ENCODE measurements at places on chromosomes 3 and 15.

- no peak for DNase-seq
These were observed 204.3 kb upstream of the GBE1 start for GRCh38 chr3:81965696-81966095.

DNA sequence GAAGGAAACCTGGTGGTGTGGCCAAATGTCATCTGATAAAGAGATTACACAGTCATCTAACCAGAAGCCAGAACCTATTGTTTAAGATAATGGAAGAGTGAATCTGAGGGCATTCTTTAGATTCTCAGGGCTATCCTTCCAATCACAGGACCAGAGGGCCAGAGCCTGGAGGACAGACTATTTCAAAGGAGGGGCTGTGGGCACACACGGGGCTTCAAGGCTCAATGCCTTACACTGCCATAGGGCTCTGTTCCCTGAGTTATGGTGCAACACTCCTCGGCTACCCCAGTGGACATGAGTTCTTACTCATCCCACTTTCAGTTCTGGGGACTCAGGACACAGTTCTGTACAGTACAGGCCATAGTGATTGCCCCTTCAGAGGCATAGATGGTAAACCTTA, 343.9 kb upstream of the ALCAM start:
- DNase-seq, result no peak

DNA sequence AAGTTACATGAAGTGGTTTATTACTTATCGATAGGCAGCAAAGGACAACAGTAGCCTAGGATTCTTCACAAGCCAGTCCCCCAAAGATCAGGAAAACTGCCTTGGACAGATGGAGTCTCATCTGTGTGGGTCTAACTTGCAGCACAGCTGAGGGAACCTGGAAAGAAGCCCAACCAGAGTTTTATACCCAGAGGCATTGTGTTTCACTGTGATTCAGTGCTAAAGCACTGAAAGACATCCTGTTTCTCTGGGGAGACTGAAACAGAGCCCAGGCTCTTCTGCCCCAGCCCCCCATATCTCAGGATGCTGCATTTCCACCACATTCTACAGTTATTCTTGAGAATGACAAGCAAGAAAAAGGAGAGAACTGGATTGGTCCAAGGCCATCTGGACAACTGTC, 48.2 kb upstream of the PYDC2 start:
- no peak for DNase-seq

DNA sequence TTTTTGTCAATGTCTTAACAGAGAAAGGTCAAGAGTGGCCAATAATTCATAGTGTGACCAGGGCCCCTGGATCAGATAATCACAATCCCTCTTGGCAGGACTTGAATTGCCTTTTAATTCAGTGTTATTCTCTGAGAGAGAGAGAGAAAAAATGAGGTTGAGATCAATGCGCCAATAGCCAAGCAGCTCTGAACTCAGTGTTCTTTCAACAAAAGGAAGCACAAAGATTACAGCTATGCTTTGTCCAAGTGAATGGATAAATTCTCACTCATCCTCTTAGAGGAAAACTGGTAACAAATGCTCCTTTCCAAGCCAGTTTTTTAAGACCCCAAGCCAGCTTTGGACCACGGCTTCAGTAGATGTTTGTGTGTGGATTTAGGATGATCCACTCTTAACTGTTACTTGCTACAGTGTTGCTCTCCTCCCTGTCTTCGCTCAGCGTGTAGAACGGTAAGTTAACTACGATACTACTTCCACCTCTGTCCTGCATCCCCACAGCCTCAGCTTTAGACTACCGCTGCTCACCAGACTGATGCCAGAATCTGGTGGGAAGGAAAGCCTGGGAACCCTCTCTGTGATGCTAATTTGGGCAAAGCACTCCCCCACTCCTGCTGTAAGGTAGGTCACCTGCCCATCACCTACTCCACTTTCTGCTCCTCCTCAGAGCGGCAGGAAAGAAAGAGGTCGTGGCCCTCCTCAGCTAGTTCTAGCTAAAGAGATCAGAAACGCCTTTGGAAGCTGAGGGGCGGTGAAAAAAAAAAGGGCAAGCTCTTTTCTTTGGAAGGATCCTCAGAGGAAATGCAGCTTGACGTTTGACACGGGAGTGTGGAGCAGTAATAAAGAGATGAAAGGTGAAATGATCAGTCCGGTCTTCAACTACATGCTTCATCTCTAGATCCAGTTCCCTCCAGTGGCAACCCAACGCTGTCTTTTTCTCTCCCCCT, 46.8 kb upstream of the LPP start:
- no peak for DNase-seq

- DNase-seq, result no peak
These were observed 6.8 kb downstream of the SOX14 start for GRCh38 chr3:137770835-137771399.

DNA sequence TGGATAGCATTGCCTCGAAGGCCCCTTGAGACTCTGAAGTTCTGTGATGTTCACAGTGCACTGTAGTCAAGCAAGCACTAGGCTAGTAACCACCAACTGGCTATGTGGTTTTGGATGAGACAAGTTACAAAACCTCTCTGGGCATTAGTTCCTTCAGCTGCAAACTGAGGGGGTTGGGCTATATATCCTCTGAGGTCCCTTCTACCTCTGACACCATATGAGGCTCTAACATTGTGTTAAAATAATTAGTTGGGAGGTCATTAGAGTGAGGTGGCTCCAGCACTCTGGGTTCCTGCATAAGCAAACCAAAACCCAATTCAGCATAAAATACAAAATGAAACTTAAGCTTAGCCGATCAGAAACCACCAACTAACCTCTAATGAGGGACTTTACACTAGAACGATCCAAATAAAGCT, 209.5 kb upstream of the LRRN1 start:
- no peak for DNase-seq

DNA sequence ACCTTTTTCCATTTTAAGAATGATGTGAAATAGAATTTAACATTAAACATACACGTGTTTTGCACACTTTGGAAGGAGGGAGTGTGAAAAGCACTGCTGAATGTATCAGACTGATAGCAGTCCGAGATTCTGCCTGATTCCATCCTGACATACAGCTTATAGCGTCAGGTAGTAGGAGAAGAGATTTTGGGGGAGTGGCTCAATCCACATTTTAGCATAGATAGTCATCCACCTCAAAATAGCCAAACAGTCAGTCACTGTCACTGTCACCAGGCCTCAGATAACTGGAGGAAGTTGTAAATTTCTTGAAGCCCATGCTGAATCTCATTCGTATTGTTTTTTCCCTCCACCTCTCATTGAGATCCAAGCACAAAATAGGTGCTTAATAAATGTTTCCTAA, 35.4 kb upstream of the ARHGEF26 start:
- no peak for DNase-seq

DNA sequence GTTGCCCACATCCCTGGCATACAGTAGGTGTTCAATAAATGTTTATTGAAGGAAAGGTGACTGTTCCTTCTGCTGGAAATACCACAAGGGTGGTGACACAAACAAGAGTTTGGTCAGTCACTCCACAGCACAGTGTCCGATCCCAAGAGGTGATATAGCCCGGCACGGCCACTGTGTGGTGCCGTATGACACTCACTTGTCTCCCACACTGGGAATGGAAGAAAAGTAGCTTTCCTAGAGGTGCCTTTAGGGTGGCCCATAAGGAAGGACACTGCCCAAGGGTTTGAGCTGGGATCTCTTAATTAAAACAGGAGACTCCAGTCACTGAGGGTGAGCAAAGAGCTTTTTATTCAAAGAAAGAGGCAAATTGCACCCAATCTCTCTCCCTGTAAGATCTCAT, 40.5 kb downstream of the TGM4 start:
- DNase-seq, result no peak

- DNase-seq, result peak; percentile 18
These were observed 123.1 kb downstream of the DMXL2 start for GRCh38 chr15:51499379-51499976.

- no peak for DNase-seq
These were observed 62.7 kb downstream of the TFDP2 start for GRCh38 chr3:142086581-142087090.

- DNase-seq, result no peak
These were observed 26.7 kb downstream of the SLC2A2 start for GRCh38 chr3:170999737-171000242.

DNA sequence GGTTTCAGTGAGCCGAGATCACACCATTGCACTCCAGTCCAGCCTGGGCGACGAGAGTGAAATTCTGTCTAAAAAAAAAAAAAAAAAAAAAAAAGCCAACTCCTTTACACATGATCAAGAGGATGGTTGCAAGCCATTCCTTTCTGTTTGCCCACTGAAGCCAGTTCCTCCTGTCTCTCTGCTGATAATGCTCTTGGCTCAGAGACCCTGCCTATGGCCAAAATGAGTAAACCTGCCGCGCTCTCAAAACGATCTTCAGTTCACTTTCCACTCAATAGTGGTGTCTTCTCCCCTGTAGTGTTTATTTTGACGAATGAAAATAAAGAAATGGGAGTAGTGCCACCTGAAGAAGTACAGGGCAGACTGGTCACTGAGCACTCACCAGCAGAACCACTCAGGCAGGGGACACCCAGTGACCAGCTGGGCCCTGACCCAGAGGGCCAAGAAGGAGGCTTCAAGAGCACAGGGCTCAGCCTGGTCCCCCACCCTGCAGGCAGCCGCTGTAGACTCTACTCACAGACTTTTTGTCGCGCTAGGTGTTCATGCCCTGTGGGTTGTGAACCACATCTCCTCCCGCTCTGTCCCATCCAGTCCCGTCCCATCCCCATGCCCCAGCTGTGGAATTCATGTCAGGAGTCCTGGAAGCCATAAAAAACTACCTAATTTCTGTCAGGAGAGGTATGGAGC, 23.6 kb downstream of the GRAMD2A start:
- DNase-seq, result no peak

GRCh38 chr3:43162230-43163084, 56.6 kb upstream of the POMGNT2 start:
- peak; percentile 39 for DNase-seq

GRCh38 chr15:47296881-47297280, 420.4 kb upstream of the SEMA6D start:
- DNase-seq, result no peak

- DNase-seq, result no peak
These were observed 6.3 kb downstream of the ATP13A4 start for GRCh38 chr3:193548406-193548805.

DNA sequence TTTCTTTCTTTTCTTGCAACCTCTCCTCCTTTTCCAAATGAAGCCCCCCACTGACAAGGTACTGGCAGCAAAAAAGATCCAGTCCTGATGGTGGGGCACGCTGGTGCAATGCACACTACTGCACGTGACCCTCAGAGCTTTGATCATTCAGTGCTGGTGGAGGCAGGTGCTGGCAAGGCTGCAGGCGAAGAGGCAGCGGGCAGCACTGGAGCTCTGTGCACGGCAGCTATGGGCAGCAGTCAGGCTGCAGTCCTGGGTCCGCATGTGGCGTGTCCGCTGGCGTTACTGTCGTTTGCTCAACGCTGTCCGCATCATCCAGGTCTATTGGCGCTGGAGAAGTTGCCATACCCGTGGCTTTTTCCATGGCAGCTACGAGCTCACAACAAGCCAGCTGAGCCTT, 40.1 kb upstream of the IQCF6 start:
- no peak for DNase-seq

- DNase-seq, result no peak
These were observed 2.7 kb downstream of the TEX55 start for GRCh38 chr3:119148493-119149180.

DNA sequence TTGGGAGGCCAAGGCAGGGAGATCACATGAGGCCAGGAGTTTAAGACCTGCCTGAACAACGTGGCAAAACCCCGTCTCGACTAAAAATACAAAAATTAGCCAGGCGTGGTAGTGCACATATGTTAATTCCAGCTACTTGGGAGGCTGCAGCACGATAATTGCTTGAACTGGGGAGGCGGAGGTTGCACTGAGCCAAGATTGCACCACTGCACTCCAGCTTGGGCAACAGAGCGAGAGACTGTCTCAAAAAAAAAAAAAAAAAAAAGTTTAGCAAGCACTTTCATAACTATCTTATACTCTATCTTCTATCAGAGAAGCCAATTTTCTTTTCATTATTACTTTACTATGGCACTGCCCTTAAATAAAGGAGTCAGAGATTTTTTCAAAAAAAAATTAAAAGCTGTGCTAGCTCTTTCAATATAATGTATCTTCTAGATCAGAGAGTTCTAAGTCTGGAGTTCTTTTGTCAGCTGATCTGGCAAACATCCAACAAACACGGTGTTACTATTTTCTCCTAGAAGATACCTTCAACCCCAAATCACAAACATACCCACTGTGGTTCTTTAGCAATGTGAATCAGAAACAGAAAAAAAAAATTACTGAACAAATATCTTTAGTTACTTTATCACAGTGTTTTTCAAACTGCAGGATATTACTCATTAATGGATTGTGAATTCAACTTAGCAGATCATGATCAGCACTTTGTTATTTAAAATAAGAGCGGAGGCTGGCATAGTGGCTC, 3.0 kb downstream of the ZNF770 start:
- peak; percentile 30 for DNase-seq

GRCh38 chr15:99386391-99386790, 135.1 kb downstream of the LRRC28 start:
- DNase-seq, result no peak

DNA sequence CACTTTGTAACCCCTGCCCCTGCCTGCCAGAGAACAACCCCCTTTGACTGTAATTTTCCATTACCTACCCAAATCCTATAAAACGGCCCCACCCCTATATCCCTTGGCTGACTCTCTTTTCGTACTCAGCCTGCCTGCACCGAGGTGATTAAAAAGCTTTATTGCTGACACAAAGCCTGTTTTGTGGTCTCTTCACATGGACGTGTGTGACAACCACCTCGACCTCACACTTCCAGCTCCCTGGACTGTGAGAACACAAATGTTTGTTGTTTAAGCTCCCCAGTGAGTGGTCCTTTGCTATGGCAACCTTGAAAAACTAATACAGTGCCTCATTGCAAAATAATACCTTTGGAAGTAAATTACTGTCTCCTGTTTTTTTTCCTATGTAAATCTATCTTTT, 299.2 kb upstream of the POU1F1 start:
- no peak for DNase-seq

- DNase-seq, result no peak
These were observed 145.9 kb upstream of the MBNL1 start for GRCh38 chr3:152122851-152123250.

- no peak for DNase-seq
These were observed 53.1 kb downstream of the SPSB4 start for GRCh38 chr3:141104151-141104821.

- DNase-seq, result no peak
These were observed 12.4 kb downstream of the CFAP161 start for GRCh38 chr15:81146466-81146865.

DNA sequence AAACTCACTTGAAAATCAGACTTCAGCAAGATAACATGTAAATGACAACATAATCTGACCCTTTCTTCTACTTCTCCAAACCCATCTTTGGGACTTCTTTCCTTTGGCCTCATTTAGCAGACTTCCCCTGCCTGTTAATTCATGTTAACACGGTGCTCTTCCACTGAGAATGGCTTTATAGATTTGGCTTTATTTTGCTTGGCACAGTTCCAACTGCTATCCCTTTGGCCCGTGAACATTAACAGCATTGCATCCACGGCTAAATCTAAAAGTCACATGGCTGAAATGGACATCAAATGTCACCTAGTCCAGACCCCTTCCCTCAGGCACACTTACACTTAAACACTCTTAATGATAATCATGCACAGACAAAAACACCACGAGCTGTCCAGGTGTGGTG, 3.8 kb downstream of the ZMAT3 start:
- DNase-seq, result no peak

Measured in activated CD4-positive, alpha-beta T cell treated with anti-CD3 and anti-CD28 coated beads, Interleukin-2, Interleukin-6, amounts not matched to agents 100 ng/mL and 50 ng/mL, durations not matched to agents 16 hours and 8 hours (primary cell).